ENCODE measurements at places on chromosomes 13 and 19.

- DNase-seq: no peak
Measured at GRCh38 chr13:59354665-59355369, 808.9 kb downstream of the DIAPH3 start.

- no peak for DNase-seq
Measured at GRCh38 chr19:2675892-2676291, 26.6 kb downstream of the GNG7 start.

DNA sequence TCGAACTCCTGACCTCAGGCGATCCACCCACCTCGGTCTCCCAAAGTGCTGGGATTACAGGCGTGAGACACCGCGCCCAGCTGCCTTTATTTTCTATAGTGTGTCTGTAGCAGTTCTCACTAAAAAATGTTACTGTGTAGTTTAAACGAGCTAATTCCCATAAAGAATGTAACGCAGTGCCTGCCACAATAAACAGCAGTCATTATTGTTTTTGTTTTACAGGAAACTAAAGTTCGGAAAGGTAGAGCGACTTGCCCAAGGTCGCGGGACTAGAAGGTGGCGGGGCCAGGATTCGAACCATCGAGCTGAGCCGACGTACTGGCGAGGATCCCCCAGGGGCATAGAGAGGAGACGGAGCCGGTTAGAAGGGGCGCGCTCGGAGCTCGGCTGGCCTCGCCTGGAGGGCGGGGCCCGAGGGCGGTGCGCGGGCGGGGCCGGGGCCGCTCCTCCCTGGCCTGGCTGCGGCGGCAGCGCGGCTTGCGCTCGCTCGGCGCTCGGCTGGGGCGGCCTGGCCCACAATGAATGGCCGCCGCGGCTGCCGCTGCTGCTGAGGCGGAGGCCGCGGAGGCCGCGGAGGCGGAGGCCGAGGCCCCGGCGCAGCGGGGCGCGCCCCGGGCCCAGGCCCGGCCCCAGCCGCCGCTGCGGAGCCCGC is at the start of gene NACC1:
Gene NACC1, plus strand, starts transcription at position 493 of the 652 bp plus-strand sequence. CDS start 16,944 bp downstream, outside the sequence.
- peak; percentile 86 for DNase-seq

- no peak for DNase-seq
Measured at GRCh38 chr19:2616741-2617392, 85.6 kb downstream of the GNG7 start.

DNA sequence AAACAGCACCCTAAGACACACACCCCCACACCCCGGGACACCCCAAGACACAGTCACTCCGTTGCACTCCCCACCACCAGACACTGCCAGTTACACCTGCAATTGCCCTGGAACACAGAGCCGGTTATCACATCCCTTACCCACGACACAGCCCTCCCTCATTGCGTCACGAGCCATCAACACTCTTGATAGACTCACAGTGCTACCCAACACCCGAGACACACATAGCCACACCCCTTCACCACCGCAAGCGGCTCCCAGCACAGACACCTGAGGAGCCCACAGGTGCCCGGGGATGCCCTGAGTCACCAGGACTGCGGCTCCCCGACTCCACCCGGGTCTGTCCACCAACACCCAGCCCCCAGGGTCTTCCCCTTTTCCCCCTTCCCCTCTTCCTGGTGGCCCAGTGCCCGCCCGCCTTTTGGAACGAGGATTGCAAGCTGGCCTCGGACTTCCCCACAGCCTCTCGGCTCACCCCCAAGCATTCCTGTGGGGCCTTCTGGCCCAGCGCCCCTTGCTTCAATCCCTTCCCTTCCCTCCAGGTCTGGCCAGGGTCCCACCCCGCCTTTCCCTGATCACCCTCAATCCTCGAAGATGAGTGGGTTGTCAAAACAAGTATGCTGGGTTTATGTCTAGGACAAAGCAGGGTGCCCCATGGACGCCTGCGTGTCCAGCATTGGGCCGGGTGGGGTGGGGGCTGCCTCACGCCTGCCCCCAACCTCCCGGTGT is 1.7 kb upstream of the PTGER1 start:
- DNase-seq: peak; percentile 80

DNA sequence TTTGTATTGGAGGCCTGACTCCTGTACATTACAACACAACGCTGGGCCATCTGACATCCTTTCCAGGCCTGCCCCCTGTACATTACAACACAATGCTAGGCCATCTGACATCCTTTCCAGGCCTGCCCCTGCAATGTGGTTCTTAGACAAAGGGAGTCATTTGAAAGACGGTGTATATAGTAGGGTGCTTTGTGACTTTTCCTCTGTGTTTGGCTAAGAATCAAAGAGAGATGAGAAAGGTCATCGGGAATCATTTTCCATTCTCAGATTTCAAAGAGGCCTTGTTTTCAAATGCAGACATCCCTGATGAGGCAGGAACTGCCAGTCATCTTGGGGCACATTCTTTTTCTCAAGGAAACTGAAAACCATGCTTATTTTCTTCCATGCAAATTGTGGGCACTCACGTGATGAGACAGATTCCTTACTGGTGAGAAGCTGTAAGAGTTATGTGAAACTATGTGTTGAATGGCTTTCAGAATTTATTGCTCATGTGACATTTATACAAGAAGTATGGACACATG is 551.6 kb downstream of the MYO16 start:
- no peak for DNase-seq

DNA sequence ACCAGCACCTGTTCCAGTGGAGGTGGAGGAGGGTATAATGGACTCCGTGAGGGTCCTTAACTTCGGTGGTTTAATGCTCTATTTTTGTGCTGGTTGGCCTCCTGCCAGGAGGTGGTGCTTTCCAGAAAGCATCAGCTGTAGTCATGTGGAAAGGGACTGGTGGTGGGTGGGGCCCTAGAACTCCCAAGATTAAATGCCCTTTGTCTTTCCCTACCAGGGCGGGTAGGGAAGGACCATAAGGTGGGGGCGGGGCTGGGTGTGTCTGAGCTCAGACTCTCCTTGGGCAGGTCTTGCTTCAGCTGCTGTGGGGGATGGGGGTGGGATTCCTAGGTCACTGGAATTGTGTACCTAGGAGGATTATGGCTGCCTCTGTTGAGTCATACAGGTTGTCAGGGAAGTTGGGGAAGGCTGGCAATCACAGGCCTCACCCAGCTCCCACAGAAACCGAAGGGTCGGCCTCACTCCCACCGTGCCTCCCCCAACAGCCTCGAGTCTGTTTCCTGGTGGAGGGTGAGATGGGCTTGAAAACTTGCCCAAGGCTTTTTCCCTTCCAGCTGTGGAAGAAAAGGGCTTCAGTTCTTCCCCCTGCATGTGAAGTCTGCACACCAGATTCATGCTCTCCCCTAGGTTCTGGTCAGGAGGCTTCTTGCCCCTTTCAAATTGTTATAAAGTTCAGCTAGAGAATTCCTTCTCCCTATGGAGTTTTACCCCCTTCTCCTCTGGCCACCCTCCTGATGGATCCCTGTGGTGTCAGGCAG is 60.3 kb upstream of the CLDN10 start:
- DNase-seq: no peak

DNA sequence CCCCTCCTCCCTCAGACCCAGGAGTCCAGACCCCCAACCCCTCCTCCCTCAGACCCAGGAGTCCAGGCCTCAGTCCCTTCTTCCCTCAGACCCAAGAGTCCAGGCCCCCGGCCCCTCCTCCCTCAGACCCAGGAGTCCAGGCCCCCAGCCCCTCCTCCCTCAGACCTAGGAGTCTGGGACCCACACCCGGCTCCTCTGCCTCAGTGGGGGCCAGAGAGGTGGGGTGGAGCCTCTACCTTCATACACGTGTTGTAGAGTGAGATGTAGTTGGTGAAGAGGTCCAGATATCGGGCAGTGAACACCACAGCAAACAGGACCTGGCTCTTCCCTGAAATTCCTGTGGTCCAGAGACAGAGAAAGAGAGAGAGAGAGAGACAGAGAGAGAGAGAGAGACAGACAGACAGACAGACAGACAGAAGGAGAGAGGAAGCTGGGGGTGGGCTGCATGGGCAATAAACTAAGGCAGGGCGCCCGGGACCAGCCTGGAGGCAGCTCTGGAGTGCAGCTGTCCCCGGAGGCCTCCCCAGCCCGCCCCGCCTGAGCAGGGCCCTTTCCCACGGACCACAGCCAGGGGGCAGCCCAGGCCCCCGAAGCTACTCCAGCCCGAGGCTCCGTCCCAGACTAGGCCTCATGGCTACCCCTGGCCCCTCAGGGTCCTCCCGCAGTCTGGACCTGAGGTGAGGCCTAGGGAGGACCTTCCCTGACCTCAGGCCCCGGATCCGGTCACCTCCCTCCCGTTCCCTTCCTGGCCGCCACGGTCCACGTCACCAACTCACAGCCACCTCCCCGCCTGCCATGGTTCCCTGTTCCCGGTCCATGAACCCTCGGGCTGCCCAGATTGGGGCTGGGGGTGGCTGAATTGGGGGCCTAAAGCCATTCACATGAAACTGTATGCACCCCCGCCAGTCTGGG is 907 bp downstream of the KDELR1 start:
- DNase-seq: peak; percentile 49

DNA sequence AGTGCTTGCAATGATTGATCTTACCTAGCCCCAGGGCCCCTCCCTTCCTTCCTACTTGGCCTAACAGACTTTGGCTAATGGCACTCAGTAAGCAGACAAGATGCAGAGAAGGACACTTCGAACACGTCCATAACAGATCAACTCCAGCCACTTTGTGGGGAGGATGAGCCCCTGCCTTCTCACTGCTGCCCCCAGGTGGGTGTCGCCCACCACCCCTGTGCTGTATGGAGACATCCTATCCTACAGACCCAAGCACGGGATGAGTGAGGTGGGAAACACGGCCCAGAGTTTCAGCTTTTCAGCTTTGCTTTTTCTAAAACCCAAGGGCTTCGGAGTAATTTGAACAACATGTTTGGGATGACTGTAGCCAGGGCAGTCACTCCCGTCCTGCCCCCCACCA is 5.5 kb downstream of the SLC7A1 start:
- no peak for DNase-seq

GRCh38 chr13:21324803-21325202 is 134.3 kb downstream of the ZDHHC20 start:
- no peak for DNase-seq

- no peak for DNase-seq
Measured at GRCh38 chr19:38679839-38680238, 32.4 kb downstream of the ACTN4 start.

- no peak for DNase-seq
Measured at GRCh38 chr19:10927730-10928562, 493 bp downstream of the YIPF2 start.

- no peak for DNase-seq
Measured at GRCh38 chr13:90798381-90798780, 549.1 kb upstream of the MIR17HG start.

DNA sequence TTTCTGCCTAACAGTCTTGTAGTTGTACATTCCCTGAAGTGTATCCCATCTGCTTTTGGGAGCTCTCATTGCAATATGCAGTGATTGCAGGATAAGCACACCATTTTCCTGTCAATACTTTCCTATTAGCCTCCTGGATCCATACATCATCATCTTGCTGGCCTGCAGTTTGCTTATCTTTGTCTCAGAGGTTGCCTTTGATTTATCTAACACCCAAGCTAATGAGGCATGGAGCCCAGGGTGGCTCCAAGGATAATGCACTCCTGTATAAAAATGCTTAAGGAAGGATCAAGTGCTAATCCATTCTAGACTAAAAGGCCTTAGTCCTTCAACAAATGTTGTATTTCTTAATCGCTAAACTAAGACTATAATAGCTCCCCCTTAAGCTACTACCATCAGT is 161.6 kb upstream of the OBI1 start:
- DNase-seq: no peak

DNA sequence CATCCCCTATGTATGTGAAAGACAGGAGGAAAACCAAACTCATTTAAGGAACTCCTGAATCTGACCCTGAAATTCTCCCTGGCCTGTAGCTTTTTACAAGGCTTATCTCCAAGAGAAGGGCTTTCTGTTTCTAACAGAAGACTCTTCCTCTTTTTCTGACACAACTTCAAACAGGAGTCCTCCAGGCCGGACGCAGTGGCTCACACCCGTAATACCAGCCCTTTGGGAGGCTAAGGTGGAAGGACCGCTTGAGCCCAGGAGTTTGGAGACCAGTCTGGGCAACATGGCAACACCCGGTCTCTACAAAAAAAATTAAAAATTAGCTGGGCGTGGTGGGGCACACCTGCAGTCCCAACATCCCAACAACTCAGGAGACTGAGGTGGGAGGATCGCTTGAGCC is 41.9 kb downstream of the CARS2 start:
- no peak for DNase-seq

DNA sequence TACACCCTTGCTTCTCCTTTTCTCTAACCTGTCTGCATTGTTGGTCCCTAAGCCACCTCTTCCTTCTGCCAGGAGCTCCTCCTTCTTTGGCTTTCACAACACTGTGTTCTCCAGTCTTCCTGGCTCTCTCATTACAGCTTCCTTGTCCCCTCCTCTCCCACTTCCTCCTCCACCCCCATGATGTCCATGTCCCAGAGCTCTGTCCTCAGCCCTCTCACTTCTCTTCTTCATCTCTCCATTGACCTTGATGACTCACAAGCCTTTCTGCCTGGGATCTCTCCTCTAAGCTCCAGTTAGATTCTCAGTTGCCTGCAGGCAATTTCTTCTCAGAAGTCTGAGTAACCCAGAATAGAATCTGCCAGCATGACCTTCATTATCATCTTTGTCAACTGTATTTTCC is 100.3 kb upstream of the WASF3 start:
- no peak for DNase-seq

DNA sequence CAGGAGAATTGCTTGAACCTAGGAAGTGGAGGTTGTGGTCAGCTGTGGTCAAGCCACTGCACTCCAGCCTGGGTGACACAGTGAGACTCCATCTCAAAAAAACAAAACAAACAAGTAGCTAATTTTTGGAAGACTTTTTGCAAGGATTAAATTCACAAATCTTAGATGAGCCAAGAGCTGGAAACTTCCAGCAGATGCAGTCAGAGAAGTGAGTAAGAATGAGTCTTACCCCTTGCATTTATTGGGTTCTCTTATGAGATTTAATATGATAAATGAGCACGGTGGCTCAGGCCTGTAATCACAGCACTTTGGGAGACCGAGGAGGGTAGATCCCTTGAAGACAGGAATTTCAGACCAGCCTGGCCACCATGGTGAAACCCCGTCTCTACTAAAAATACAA is 44.9 kb upstream of the NBEA start:
- DNase-seq: no peak

DNA sequence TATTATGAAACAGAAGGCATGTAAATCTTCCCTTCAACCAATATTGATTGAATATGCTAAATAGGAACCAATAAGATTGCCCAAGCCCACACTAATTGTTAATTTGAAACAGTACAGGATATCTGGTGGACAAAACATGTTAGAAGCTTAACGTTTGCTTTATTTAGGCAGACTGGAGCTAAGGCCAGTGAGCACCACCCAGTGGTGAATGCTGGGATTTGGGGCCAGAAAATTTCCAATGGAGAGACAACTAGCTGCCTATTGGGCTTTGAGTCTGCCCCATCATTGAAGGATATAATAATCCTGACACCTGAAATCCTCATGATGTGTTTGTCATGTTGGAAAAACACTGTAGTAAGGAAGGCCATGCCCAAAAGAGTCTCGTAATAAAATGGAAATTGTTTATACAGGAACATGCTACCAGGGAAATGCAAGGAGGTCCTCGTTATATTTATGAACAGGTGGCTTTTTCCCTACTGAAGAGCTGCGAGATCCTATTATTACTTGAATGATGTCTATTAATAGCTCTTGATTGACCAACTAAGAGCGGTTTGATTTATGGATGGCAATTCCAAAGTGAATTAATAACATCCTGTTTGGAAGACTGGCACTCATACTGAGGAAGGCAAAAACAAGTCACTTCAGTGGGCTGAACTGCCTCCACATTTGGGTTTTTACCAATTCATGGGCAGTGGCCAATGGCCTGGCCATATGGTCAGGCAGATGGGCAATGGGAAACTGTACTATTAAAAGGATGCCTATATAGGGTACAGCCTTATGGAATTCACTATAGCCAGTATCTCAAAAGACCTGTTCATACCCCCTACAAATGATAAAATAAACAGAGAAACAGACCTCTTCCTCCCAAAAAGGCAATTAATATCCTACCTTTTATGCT is 8.7 kb downstream of the SIGLECL1 start:
- no peak for DNase-seq

- DNase-seq: no peak
Measured at GRCh38 chr19:44570984-44571684, 41.7 kb upstream of the CEACAM20 start.

All from central memory CD8-positive, alpha-beta T cell (primary cell).